ENCODE measurements at places on chromosomes 13 and 19.

- no peak for DNase-seq
Observed at GRCh38 chr19:1629256-1629808, 23.1 kb downstream of the TCF3 start.

GRCh38 chr19:37077501-37077933 lies 716 bp upstream of the ZNF420 start:
- DNase-seq: no peak

DNA sequence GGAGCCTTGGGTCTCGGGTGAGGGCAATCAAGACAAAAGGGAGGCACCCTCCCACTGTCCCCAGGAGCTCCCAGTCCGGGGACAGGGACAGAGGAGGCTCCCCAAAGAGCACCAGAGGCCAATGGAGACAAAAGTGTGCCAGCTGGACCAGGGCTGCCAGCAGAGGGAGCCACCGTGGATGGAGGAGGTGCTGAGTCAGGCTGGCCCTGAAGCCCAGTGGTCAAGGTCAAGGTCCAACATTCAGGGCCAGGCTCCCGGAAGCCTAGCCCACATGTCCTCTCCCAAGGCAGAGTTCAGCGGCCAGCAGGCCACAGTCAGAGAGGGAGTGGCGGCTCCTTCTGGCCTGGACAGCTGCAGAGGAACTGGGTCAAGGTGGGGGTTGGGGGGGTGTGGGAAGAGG lies 8.4 kb downstream of the COL5A3 start:
- DNase-seq: peak; percentile 45

- no peak for DNase-seq
Observed at GRCh38 chr13:52383366-52383765, 22.6 kb downstream of the THSD1 start.

DNA sequence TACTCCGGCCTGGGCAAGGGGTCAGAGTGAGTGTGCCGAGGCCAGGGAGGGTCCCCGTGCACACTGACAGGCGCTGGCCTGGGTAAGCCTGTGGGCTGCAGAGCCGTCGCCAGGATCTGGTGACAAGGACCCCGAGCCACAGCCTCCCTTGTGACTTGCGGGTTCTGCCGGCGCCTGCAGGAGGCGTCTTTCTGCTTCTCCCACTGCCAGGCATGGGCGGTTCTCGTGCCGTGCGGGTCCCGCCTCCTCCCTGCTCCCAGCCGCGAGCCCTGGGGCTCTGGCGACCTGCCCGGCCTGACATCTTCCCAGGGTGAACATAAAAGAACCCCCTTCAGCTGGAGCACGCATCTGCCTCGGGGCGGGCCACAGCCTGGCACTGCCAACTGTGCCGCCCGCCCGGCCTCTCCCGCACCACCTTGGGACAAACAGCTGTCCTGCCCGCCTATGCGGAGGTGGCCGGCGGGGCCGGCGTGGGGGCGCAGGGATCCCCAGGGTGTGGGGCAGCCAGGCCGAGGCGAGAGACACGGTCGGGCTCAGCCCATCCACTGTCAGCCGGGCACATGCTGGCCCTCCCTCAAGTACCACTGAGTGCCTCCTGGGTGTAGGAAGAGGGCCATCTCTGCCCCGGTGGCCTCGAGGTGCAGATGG lies 1.5 kb upstream of the HCN2 start:
- DNase-seq: peak; percentile 77

GRCh38 chr19:35090506-35091214 lies 25.0 kb upstream of the FXYD3 start:
- DNase-seq: peak; percentile 47

GRCh38 chr13:87358319-87358718 lies 312.9 kb upstream of the SLITRK5 start:
- DNase-seq: no peak

GRCh38 chr13:98664047-98664446 lies 87.1 kb upstream of the STK24 start:
- no peak for DNase-seq

GRCh38 chr19:18989316-18989715 lies 44.0 kb downstream of the SUGP2 start:
- no peak for DNase-seq

- DNase-seq: no peak
Observed at GRCh38 chr13:101398920-101399319, 17.4 kb downstream of the NALCN start.

All from NB4 (cell line).